Natural killer cell (primary cell): ENCODE measurements at places on chromosomes 2 and 18.

DNA sequence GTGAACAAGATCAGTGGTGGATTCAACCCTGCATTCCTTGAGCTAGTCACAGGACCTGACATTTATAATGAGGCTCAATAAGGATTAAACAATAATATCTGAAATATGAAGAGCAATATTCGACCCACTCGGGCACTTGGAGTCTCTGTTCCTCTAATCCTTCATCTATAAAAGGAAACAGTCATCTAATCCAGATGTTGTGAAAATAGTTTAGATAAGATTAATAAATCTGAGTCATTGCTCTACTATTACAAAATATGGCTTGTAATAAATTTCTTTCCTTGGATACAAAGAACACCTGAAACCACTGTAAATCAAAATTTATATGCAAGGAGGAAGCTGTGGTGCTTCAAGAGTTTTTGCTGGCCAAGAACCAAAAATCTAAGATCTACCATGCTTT lies 846.9 kb upstream of the ACVR2A start:
- no peak for DNase-seq
- H3K27me3 ChIP-seq, result no peaks in the 10 kb centered on the region
- H3K27ac ChIP-seq, result no peak overlapping the region
- H3K4me3 ChIP-seq, result no peak overlapping the region
- H3K36me3 ChIP-seq, result no peaks in the 10 kb centered on the region

DNA sequence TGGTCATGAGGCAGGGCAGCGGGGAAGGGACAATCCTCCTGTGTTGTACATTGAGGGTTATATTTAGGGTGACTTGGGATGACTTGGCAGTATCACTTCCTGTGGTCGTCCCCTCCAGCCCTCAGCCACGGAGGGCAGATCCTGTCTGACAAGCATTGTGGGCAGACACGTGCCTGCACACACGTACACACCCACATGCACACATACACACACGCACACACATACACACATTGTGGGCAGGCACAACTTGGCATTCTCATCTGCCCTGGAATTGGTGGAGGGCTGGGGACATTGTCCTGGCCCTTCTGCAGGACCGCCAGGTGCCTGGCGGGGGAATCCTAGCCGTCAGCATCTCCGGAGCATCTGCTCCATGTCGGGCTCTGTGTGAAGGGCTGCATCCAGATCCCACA lies 47.6 kb downstream of the ODC1 start:
- H3K36me3 ChIP-seq, result peaks cover 2% of the 10 kb centered on the region
- H3K27me3 ChIP-seq, result no peaks in the 10 kb centered on the region
- H3K4me3 ChIP-seq, result no peak overlapping the region

DNA sequence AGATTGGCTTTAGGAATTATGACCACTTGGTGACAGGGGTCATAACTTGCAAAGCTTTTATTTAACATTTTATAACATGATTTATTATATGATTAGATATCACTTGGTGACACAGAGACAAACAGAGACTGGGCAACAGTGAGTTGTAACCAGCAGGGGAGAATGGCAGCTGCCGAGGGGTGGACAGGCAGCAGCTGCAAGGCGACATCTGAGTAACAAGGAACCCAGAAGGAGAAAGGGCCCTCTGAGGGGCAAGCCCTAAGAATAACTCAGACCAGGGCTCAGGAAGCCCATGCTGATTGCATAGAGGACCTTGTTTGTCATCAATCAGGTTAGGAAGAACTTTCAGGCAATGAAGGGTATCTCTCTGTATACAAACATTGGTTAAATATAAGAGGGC lies 339.9 kb upstream of the SOX11 start:
- H3K4me1 ChIP-seq, result no peaks in the 10 kb centered on the region
- no peaks in the 10 kb centered on the region for H3K36me3 ChIP-seq
- no peaks in the 10 kb centered on the region for H3K27me3 ChIP-seq
- no peak overlapping the region for H3K27ac ChIP-seq

DNA sequence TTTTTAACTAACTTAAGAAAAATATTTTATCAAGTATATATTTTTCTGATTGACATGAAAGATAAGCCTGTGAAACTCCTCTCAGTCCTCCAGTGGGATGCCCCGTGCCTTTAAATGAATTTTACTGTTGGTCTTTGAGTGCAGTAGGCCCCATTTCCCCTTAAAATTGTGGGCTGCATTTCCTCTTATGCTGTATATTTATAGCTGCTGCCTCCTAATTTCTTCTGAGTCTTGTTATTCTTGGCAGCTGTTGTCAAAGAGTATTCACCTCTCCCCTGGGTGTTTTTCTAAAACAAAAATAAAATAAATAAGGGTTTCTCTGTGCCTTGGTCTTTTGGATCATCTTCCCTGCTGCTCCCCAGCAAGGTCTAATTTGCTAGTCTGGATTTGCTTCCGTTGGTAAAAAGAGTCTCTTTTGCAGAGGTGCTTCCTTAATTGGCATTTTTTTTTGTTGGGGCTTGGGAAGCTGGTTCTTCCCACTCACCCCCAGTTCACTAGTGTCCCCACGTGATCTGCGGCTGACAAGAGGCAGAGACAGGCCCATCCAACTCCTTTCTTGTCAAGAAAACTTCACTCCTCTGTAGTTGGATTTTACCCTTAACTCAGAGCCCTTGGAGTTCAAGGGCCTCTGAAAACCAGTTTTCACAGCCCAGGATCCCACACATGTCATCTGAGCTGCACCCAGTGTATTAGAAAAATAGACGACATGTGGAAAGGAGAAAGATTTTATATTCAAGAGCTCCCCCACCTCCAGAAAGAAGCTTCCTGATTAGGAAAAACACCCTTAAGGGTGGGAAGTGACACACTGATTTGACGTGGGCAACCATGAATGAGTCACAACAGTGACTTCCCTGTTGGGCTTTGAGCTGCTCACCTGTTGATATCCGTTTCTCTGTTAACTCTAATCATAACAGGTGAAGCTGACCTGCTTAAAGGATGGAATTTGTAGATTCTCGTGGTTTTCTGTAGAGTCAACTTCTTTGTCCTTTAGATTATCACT lies 431.5 kb downstream of the DCDC2C start:
- no peaks in the 10 kb centered on the region for H3K27me3 ChIP-seq
- no peaks in the 10 kb centered on the region for H3K36me3 ChIP-seq
- no peak overlapping the region for H3K4me3 ChIP-seq
- no peak for DNase-seq
- H3K27ac ChIP-seq, result no peak overlapping the region

- peak; percentile 67 for DNase-seq
- H3K4me1 ChIP-seq, result peaks cover 60% of the 10 kb centered on the region
- no peaks in the 10 kb centered on the region for H3K36me3 ChIP-seq
- no peak overlapping the region for H3K27ac ChIP-seq
- no peak overlapping the region for H3K4me3 ChIP-seq
Measured at GRCh38 chr18:79396431-79397246, 909 bp downstream of the NFATC1 start.

GRCh38 chr18:75827751-75828287 lies 400.3 kb upstream of the SMIM21 start:
- DNase-seq, result no peak
- no peaks in the 10 kb centered on the region for H3K27me3 ChIP-seq
- H3K36me3 ChIP-seq, result no peaks in the 10 kb centered on the region
- no peak overlapping the region for H3K4me3 ChIP-seq
- H3K27ac ChIP-seq, result no peak overlapping the region
- H3K4me1 ChIP-seq, result no peaks in the 10 kb centered on the region
